Stimulated activated CD4-positive, alpha-beta T cell treated with anti-CD3 and anti-CD28 coated beads, Interleukin-15, amount 100 ng/mL, for 1 hour (primary cell): ENCODE measurements at places on chromosomes 7 and 10.

GRCh38 chr10:48589266-48589665 lies 15.6 kb downstream of the ARHGAP22 start:
- DNase-seq = no peak

DNA sequence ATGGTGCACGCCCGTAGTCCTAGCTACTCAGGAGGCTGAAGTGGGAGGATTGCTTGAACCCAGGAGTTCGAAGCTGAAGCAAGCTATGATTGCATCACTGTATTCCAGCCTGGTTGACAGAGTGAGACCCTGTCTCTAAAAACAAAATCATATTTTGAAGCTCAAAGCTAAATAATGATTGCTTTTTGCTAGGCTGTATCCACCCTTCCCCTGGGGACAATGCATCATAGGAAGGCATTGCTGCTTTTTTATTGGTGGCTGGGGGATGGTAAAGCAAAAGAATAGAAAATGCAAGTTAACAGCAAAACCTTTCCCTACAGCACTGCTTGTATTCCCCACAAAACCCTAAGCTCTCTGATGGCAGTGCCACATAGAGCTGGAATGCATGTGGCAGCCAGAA lies 107.5 kb upstream of the WAC start:
- DNase-seq = no peak

DNA sequence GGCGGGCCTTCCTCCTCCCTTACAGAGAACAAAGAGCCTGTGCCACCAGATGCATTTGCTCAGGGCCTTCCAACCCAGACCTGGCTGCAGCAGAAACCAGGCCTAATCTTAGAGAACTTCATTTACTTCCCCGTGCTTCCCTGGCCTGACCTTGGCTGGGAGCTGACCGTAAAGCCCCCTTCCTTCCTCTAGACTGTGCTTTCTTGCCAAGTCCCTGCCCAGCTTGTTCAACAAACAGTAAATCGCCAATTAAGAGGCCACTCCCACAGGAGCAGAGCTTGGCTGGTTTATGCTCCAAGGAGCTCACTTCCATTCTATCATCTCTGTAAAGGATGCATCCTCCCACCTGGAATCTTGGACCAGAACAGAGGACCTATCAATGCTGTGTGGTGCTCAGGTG lies 110.9 kb downstream of the COL13A1 start:
- DNase-seq = no peak

DNA sequence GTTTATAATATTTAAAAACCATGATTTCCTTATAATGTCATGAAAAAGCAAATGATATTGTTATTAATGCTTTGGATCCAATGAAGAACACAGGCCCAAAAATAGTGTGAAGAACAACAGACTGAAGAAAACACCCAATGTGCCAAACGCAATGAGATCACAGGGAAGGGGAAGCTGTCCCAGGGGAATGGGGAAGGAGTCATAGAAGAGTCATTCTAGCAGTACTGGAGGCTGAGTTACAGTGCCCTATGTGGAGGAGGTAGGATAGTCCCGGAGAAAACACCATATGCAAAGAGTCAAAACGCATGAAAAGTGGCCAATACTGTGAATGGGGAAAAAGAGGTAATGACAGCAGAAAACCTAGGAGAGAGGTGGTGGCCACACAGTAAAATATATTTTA lies 50.9 kb downstream of the TPK1 start:
- no peak for DNase-seq

GRCh38 chr7:108066486-108066885 lies 63.5 kb upstream of the LAMB1 start:
- no peak for DNase-seq

- DNase-seq = no peak
These were observed 61.8 kb downstream of the LRRC17 start for GRCh38 chr7:102974366-102975236.

GRCh38 chr10:123142701-123143161 lies 5.2 kb upstream of the HMX2 start:
- DNase-seq = no peak

DNA sequence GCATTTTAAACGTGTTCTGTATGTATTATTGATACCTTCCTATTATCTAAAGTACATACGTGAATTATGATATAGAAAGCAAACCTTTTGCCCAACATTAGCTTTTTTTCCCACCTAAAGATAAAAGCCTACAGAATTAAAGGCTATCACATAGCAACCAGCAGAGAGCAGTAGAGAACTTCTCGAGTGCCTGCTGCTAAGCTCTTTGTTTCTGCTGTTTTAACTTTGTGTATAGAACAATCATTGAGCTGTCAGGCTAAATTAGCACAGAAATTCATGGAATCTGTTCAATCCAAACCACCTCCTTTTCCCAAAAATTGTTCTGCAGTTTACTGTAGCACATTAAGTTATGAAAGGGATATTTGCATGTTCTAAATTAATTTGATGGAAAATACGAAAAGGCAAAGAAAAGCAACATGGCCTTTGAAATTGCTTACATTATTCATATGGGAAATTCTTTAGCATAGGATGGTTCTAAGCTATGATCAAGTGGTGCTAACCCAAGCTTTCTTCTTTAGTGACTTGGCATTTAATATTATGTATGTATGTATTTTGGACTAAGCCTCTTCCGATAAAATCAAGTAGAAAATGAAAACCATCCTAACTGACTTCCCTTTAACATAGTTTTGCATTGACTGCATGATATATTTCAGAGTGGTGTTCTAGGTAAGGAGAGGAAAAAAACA lies 1288.5 kb downstream of the GATA3 start:
- DNase-seq = no peak

DNA sequence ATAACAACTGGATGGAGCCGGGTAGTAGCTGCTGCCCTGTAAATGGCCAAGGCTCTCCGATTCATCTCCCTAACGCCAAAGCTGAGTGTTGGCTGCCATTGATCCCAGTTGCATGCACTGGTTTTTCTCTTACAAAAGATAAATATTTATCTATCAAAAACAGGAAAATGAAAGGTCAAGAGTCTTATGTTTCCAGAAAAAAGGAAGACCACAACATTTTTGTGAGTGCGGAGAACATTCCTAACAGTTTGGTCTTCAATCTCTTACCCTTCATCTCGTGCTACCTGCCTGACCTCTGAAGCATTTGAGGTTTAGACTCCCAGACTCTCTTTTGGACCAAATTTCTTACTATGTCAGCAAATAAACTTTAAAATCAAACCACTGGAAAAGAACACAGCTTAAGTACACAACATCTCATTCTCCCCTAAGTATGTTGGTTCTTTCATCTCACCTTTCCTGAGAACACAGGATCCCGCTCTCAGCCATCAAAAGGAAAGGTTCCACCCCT lies 61.6 kb downstream of the SORBS1 start:
- no peak for DNase-seq
